ENCODE measurements at places on chromosomes 11 and 22. TPM values are rescaled to one million over a fixed set of nuclear protein-coding genes. Genes with fewer than 3 reads are reported as not detected.

MPZL2 gene
- total RNA-seq = not detected

SAA2 gene
- total RNA-seq = 0.28 TPM

TYR gene
- not detected for total RNA-seq

DDX25 gene
- total RNA-seq = not detected

OR6T1 gene
- not detected for total RNA-seq

C11orf86 gene
- 0.28 TPM for total RNA-seq

KIRREL3 gene
- total RNA-seq = 1.5 TPM

CST6 gene
- not detected for total RNA-seq

PAX6 gene
- total RNA-seq = not detected

MEI1 gene
- total RNA-seq = 0.46 TPM

ALG8 gene
- 40.5 TPM for total RNA-seq

MTCH2 gene
- 70.1 TPM for total RNA-seq

MAFF gene
- 19.9 TPM for total RNA-seq

SLC35C1 gene
- total RNA-seq = 12.9 TPM

OR4D5 gene
- total RNA-seq = not detected

FGF3 gene
- not detected for total RNA-seq

GLB1L3 gene
- total RNA-seq = not detected

OR51B5 gene
- 0.18 TPM for total RNA-seq

ASRGL1 gene
- 0.28 TPM for total RNA-seq

IGF2 gene
- total RNA-seq = 1.8 TPM

FLRT1 gene
- 0.28 TPM for total RNA-seq

OR8D4 gene
- total RNA-seq = not detected

OR8G5 gene
- not detected for total RNA-seq

GNAZ gene
- 3.7 TPM for total RNA-seq

KLHL35 gene
- 3.0 TPM for total RNA-seq

USH1C gene
- total RNA-seq = not detected

RIMBP3C gene
- 0.14 TPM for total RNA-seq

SWAP70 gene
- total RNA-seq = 25.2 TPM

SHANK3 gene
- 0.57 TPM for total RNA-seq

ART1 gene
- total RNA-seq = not detected

FOLR3 gene
- 0.14 TPM for total RNA-seq

MUC15 gene
- total RNA-seq = not detected

PATE3 gene
- total RNA-seq = not detected

SIRT3 gene
- 10.2 TPM for total RNA-seq

ARFIP2 gene
- total RNA-seq = 59.4 TPM

BCR gene
- total RNA-seq = 30.2 TPM

LRRC74B gene
- not detected for total RNA-seq

C22orf15 gene
- total RNA-seq = 3.0 TPM

TPH1 gene
- total RNA-seq = 0.09 TPM

NAALADL1 gene
- total RNA-seq = 27.7 TPM

CABP4 gene
- total RNA-seq = not detected

EMSY gene
- total RNA-seq = 9.4 TPM

OR52I2 gene
- not detected for total RNA-seq

PRG3 gene
- total RNA-seq = not detected

TRPC6 gene
- 0.09 TPM for total RNA-seq

TSSK2 gene
- not detected for total RNA-seq

PATE1 gene
- not detected for total RNA-seq
